CD4-positive, alpha-beta T cell treated with Interleukin-10 for 1 hour (primary cell): ENCODE measurements at places on chromosomes 11 and 22.

DNA sequence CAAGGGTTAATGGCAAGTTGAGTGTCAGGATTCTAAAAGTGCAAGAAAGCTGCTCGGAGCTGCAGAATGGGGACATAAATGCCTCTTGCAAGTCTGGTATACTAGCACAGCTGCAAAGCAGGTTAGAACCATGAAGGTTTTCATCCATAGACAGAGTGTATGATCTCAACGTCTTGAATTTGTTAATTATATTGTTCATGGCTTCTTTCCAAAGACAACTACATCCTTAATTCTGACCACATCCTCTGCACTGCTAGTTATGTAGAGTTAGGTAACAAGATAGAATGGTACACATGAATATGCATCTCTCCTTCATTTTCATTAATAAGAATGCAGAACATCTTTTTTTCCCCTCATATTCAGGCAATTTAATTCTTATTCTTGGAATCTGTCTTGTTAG lies 34.2 kb downstream of the EXPH5 start:
- DNase-seq: peak; percentile 7

GRCh38 chr11:26878959-26879581 lies 114.8 kb upstream of the FIBIN start:
- no peak for DNase-seq

GRCh38 chr11:118629761-118630661 lies 22.6 kb downstream of the PHLDB1 start:
- DNase-seq: no peak

- DNase-seq: peak; percentile 88
These were observed at the start of gene CTSD for GRCh38 chr11:1763796-1764661. Gene CTSD, minus strand, starts transcription at chr11:1763927. Its CDS starts 68 bp downstream, at chr11:1763859.

DNA sequence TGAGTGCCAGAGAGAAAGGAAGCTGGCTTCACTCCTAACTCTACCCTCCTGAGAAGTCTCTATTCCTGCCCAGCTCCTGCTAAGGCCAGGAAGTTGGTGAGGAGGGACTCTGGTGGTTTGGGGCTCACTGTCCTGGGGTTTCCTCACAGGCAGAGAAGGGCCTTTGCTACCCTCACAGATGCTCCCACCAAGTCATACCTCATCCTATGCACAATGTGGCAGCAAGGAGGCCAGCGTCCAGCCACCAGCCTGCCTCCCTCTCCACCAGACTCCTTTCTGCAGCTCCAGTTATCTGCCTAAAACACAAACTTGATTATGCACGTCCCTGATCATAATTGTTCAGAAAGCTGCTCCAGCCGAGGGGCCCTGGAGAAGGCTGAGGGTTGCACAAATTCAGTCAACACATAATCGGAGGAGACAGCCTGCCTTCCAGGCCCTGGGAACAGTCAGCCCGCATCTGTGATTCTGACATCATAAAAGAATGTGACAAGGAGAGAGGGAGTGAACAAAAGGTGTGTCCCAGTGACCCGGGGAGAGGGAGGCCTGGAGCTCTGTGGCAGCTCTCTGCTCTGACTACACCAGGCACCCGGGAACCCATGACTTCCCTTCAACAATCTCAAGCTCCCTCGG lies 28.8 kb downstream of the DKK3 start:
- DNase-seq: no peak

DNA sequence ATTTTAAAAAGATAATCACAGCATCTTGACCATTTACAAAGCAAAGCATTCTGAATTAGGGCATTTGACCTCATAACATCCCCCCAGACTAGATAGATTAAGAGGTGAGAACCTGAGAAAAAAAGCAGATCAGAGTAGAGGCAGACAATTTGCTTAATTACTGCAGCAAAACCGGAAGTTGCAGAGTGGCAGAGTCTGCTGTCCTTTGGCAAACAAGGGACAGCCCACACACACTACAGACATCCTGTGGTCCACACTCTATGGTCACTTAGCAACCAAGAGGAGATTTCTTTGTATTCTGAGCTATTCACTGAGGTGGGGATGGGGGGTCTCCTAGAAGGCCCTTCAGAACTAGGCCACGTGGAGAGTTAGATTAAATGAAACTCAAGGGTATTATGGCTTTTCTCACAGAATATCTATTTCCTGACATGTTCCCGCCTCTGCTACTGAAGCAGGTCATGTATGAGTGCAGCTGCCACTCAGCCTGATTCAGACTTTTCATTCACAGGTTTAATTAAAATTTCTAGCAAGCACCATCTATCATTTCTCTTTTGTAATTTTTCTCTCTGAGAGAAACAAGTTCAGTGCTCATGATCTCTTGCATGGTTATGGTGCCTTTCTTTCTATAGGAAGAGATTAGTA lies 48.5 kb downstream of the SVIP start:
- DNase-seq: peak; percentile 3

DNA sequence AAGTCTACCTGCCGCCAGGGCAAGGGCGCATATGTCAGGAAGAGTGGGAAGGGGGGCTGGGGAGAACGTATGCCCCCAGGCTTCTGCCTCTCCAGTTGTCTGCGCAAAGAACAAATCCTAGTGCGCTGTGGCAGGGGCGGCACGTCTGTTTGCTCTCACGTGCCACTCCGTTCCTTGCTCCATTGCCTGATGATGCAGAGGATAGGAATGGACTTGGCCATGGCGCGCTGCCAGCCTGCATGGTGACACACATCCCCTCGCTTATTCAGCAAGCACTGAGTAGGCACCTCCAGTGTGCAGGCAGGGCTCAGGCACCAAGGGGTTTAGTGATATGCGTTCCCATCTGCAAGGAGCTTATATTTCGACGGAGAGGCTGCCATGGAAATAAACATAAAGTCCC lies 45.4 kb upstream of the SLC22A12 start:
- no peak for DNase-seq

- DNase-seq: no peak
These were observed 138.9 kb downstream of the MPPED1 start for GRCh38 chr22:43550672-43551071.

DNA sequence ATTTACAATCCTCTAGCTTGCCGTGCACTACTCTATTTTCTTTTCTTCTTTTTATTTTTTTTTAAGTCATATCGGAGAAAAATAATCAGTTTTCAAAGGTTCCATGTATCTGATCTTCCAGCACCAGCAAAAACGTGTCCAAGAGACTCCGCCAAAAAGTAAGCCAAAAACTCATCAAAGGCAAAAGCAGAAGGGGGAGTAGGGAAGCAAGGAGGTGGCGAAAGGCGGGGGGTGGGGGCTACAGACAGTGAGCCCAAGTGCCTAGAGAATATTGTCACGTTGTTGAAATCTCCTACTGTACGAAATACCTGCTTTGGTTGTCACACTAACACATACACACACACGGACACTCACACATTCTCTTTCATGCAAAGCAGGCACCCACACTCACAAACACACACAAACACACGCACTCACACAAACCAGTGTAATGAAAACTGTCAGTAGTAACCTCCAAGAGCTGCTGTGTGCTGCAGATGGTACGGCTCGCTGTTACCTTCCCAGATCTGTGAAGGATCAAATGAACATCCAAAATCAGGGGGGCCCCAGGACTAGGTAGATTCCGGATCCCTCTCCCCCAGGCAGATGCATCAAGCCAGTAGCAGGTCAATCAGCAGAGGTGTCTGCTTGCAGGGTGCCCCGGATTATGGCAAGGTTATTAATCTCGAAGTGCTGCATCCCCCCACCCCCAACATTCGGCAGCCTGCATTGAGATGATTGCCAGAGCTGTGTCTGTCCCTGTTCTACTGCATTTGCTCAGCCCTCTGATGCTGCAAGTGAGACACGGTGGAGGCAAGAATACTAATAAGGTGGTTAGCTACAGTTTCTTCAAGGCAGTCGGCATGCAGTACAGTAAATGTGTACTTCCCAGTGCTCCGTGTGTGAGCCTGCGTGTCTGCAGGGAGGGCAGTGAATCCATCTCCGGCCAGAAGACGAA lies at the start of gene LRRC4C:
Gene LRRC4C (minus strand): TSS at position 188 of the 937 bp plus-strand sequence.
- no peak for DNase-seq

DNA sequence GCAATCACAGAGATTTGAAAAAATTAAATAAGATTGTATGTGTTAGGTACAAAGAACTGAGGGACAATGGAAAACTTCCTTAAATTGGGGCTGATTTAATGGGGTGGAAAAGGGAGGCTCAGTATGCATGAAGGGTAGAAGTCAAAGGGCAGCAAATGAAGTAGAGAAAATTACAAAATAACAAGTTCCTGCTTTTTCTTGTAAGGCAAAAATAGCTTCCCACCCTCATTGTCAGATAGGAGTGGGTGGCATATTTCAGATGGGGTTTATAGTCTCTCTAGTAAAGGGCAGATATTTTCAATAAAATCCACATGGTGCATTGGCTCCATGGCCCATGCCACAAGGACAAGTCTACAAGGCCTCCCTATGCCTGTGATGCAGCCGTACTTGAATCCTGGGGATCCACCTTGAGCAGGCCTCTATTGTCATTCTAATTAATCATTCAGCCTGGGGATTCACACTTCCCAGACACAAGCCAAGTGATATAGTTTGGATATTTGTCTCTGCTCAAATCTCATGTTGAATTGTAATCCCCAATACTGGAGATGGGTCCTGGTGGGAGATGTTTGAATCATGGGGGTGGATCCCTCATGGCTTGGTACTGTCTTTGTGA lies 36.7 kb upstream of the SESN3 start:
- DNase-seq: no peak

DNA sequence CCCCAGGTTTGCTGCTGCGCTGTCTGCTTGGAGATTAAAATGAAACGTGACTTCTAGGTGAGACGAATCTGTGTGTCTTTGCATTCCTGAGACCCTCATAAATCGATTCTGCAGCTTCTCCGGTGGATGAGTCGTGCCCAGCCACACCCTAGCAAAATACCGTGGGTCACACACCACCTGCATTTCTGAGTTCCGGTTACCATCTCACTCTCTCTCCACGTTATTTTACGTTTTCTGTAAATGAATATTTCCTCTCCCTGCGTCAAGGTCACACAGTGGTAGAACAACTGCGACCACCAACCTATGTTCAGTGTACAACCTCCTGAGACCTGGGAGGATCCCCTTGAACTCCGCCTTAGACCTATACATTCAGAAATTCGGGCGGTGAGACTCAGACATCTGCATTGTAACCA lies 1.1 kb downstream of the YWHAH start:
- no peak for DNase-seq

- DNase-seq: no peak
These were observed 19.7 kb downstream of the SHISAL1 start for GRCh38 chr22:44293034-44293433.

GRCh38 chr22:19419464-19420178 lies 11.9 kb downstream of the HIRA start:
- DNase-seq: peak; percentile 73

DNA sequence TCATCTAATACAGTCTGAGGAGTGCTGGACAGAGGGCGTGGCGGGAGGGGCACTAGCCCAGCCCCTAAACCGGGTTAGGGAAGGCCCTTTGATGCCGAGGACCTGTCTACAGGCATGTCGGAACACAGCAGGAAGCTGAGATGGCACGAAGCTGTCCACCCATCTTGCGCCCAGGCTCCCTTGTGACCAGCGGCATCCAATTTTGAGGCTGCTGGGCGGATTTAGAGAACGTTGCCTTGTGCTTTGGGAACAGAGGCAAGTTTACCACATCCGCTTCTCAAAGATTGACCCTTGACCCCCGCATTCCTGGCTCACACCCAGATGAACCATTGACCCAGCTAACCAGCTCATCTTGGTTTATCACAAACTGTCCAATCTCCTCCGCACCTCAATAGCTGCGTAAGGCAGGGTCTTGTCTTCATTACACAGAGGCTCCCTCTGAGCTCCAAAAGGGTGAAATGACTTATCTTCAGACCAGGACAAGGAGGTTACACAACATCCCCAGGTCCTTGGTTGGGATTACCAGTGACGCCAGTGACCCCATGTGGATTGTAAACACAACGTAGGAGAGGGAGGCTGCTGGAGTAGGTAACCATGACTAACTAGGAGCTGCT lies 4.5 kb downstream of the FAM83F start:
- DNase-seq: no peak

DNA sequence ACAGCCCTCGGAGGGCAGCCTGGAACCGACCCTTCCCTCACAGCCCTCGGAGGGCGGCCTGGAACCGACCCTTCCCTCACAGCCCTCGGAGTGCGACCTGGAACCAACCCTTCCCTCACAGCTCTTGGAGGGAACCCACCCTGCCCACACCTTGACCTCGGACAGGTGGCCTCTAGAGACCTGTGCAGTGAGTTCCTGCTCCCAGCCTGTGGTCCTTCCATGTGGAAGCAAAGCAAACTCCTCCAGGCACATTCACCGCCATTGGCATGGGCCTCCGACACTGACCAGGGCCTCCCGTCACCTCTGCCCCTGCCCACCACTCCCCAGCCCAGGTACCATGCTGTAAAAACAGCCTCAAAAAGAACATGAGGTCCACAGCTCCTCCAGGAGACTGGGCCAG lies 272.1 kb downstream of the BRD1 start:
- DNase-seq: no peak

GRCh38 chr11:19811380-19811779 lies 98.7 kb downstream of the NAV2 start:
- no peak for DNase-seq

- no peak for DNase-seq
These were observed 35.3 kb downstream of the ZNRF3 start for GRCh38 chr22:28918550-28919271.

- no peak for DNase-seq
These were observed 95.9 kb downstream of the ENTHD1 start for GRCh38 chr22:39797528-39798147.

DNA sequence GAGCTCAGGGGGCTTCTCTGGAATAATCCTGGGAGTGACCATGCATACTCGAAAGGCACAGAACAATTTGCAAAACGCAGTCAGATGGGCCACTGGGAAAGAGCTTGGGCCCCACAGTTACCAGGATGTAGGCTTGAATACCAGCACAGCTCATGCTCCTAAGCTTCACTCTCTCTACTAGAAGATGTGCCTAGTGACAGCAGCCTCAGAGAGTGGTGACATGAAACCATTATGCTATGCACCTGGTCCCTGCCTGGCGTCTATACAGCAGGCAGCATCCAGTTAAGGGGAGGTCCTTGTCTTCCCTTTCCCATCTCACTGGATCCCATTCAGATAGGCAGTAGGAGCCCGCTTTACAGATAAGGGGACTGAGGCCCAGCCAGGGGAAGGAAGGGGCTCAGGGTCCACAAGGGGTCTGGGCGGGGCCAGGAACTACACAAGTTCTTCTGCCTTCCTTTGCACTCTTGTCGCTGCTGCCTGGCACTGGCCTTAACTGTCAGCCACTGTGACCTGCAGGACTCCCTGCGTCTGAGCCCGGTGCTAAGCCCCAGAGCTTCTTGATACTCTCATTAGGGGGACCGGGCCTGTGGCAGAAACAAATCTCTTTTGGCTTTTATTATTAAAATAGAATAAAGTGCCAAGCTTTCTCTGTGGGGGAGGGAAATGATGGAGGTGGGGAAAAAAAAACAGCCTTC lies 21.2 kb upstream of the RASD2 start:
- DNase-seq: no peak

DNA sequence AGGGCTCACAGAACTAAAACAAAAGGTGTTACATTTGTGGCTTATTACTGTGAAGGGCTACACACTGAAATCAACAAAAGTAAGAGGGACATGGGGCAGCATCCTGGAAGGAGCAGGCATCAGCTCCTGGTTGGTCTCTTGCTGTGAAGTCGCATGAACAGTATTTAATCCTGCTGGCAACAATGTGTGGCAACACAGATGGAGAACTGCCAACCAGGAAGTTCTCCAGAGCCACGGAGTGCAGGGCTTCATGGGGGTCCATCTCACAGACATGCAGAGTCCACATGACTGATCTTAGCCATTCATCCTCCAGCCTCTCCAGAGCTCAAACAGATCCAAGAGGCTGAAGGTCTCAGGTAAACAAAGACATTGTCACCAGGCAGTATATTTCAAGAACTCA lies 32.8 kb upstream of the FGF3 start:
- DNase-seq: no peak

GRCh38 chr22:24120044-24120443 lies 61.2 kb upstream of the SUSD2 start:
- no peak for DNase-seq
